ENCODE measurements at places on chromosomes 11 and 22. TPM values are rescaled to one million over a fixed set of nuclear protein-coding genes. Genes with fewer than 3 reads are reported as not detected.
A peak's percentile ranks its signal among the peaks of the same experiment; 100 is the strongest.

GRCh38 chr11:122375687-122376399 is 259.8 kb upstream of the BLID start:
- DNase-seq: no peak

DNA sequence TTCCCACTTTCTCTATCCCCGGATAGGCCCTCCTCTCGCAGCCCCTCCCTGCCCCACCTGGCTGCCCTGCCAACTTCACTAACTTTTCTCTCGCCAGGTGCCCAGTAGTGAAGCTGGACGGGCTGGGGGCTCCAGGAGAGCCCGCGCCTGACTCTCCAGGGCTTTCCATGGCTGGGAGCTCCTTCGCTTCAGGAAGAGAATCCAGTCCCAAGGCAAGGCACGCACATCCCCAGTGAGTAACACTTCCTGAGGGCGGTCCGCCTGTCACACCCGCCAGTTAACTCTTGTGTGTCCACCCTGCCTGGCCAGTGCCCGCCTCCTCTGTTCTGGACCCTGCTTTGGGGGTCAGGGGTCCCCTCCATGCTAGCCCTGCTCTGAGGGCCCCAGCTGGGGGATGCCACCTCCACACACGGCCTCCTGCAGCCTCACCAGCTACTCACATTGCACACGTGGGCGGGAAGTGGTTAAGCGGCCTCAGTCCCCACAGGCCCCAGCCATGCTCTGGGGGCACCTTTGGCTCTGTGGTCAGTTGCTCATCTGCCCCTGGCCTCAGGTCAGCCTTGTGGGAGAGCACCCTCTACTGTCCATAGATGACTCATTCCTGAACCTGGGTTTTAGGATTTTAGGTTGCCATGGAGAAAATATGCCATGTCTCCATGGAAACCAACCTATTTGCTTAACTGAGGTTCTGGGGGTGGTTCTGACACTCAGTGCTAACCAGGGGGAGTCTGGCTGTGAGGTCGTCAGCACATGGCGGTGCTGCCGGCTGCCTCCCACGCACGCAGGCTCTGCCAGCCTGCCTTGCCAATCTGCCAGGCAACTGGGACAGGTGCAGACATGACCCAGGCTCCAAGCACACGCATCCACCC is at the start of gene RIN1:
Gene RIN1, minus strand, starts transcription at position 201 of the 869 bp plus-strand sequence. Its CDS starts 32 bp downstream, at position 169.
- peak; percentile 93 for DNase-seq

DNA sequence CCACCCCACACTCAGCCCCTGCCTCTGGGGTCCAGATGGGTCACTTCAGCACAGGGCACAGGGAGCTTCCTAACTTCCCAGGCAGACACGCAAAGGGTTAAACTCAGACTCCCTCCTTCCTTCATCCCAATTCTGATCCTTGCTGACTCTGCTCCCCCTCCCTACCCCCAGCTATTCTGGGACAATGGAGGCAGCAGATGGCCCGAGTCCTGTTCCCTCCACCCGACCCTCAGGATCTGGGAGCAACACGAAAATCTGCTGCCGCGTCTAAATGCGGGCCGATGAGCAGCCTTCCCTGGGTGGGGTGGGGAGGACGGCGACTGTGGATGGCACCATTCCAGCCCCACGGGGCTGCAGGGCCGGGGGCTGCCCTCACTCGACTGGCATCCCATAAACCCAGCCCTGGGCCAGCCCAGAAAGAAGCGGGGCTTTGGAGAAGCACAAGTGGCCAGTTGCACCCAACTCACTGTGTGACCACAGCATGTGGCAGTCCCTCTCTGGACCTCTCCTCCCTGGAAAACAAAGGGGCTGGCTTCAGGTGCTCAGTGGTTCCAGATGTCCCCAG is 18.7 kb downstream of the MFNG start:
- DNase-seq: no peak

DNA sequence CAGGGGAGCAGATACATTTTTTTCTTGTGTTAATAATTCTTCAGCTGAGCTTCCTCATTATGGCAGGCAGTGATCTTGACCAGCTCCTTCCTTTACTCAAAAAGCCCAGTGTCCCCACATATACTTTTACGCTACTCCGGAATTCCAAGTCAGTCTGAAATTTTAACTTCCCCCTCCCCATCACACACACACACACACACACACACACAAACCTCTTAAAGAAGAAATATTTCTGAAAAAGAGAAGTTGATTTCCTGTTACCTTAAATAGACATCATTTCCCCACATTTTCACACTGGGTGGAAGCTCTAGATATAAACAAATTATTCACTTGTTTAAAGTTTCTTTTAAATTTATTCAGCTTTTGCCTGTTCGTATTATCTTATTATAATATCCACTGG is 113.9 kb downstream of the DBX1 start:
- no peak for DNase-seq

DNA sequence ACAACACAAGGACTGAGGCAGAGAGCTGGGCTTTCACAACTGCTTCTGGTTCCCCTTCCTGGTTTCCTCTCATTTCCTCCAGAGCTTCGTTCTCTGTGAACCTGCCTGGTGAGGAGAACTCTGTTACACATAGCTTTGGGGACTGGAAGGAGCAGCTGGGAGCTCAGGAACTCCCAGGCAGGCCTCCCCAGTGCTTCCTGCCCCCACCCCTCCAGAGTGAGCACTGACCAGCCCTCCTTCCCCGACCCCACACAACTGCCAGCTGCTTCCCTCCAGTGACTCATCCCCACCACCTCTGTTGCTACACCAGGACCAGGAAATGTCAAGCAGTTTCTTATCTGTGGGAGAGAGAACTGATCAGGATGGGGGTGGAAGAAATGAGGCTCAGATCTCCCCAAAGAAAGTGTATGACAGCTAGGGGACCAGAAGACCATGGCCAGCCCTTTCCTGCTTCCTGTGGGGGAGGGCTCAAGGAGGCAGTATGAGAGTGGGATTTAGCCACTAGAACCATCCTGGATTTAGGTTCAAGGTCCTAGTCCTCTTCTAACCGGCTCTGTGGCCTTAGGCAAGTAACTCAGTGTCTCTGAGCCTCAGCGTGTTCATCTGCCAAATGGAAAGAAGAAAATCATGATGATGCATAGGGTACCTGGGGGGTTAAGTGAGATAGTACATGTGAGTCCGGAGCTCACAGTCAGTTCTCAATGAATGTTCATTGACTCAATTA is 4.5 kb upstream of the TP53I11 start:
- DNase-seq: no peak

DNA sequence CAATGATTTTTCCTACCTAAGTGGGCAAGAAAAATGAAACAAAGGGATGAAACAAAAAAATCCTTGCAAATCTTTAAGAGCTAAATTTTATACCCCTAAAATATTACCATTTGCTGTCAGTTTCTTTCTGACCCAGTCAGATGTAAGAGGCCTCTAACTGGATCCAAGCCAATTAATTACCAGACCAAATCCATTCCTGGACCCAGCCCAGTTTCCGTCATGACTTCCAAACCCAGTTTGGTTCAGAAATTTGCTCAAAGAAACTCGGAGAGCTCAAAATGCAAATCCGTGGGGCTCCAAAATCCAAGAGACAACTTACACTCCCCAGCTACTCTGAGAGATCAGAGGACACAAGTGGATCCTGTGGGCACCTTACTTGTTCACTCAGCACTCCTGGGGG is 46.8 kb downstream of the TRIM44 start:
- no peak for DNase-seq

DNA sequence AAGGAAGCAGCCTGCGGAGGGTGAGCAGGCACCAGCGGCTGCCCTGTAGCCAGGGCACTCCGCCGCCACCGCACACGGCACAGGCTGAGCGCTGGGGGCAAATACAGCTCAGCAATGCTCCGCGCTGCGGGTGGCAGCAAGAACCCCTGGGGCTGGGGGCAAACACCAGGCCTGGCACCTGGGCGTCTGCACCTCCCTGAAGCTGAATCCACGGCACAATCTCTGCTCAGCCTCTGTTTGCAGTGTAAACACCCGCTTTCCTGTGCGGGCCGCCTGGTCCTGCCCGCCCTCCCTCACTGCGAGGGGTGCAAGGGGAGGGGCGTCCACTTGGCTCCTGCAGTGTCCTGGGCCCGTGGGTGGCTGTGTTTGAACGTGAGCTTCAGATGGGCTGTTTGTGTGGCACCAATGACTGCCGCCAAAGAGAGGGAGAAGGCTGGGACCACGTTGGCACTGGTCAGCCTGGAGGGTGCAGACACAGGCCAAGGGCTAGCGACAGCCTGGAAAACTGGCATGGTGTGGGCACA is 14.8 kb upstream of the MPPED1 start:
- DNase-seq: no peak

DNA sequence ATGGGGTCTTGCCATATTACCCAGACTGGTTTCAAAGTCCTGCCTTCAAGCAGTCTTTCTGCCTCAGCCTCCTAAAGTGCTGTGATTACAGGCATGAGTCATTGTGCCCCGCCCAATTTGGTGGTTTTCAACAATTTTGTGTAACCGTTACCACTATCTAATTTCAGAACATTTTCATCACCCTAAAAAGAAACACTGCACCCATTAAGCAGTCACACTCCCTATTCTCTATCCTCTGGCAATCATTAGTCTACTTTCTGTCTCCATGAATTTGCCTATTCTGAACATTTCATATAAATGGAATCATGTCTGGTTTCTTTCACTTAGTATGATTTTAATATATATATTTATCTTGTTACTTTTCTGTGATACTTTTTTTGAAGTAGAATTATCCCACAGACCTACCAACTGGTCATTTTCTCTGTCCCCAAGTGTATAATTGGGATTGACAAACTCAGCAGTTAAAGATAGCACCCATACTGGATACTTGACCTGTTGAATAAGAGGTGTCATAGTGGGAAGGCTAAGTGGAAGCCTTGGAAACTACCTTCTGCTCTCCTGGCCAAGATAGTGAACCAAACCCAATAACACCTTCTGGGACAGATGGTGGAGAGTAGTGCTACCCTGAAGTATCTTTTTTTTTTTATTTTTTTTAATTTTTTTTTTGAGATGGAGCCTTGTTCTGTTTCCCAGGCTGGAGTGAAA is 64.8 kb downstream of the STIM1 start:
- DNase-seq: no peak

Gene C11orf21
- total RNA-seq: 0.27 TPM

Gene ST13
- 111 TPM for total RNA-seq

Gene SLC37A2
- total RNA-seq: 1.8 TPM

Data from cerebellum (tissue), 4 donors.